ENCODE measurements at places on chromosomes 13 and 19. TPM values are rescaled to one million over a fixed set of nuclear protein-coding genes. Genes with fewer than 3 reads are reported as not detected.
A peak's percentile ranks its signal among the peaks of the same experiment; 100 is the strongest.

CEACAM21 gene
- 0.60 TPM for total RNA-seq

ATP4B gene
- not detected for total RNA-seq

NCCRP1 gene
- not detected for total RNA-seq

KASH5 gene
- total RNA-seq = not detected

SYCN gene
- total RNA-seq = not detected

ZNF723 gene
- total RNA-seq = not detected

- H3K4me1 ChIP-seq = no peaks in the 10 kb centered on the region
- peaks cover 37% of the 10 kb centered on the region for H3K27me3 ChIP-seq
- H3K27ac ChIP-seq = no peak overlapping the region
- no peak overlapping the region for H3K4me3 ChIP-seq
Measured at GRCh38 chr19:18091217-18091608, 4.5 kb upstream of the IL12RB1 start.

- H3K4me3 ChIP-seq = no peak overlapping the region
- H3K36me3 ChIP-seq = no peaks in the 10 kb centered on the region
- no peaks in the 10 kb centered on the region for H3K4me1 ChIP-seq
- H3K27me3 ChIP-seq = no peaks in the 10 kb centered on the region
- no peak for DNase-seq
Measured at GRCh38 chr13:33994826-33995502, 177.0 kb downstream of the RFC3 start.

- H3K4me1 ChIP-seq = no peaks in the 10 kb centered on the region
- H3K27ac ChIP-seq = peak overlapping the region; percentile 3
- no peaks in the 10 kb centered on the region for H3K36me3 ChIP-seq
- no peak for DNase-seq
- H3K4me3 ChIP-seq = no peak overlapping the region
Measured at GRCh38 chr13:74730556-74731331, 596.5 kb upstream of the KLF12 start.

All from left ventricle myocardium inferior (tissue), 1 donor.